Colonic mucosa (tissue), 4 donors: ENCODE measurements at places on chromosomes 3 and 15.

DNA sequence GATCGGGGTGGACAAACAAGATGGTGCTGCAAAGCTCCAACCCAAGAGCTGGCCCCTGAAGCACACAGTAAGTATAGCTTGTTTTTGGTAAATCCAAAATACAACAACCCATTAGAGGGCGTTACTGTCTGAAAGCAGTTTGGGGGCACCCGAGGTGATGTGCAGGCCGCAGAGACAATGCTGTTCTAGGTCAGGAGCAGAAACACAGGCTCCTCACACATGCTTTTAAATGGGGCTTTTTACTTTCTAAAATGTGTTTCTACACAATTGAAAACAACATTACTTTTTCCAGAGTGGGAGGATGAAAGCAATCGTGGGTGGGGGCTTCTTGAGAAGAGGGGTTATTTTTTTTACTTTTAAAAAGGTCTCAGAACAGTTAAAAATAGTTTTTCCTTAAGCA is 1029.3 kb upstream of the CFAP20DC start:
- H3K4me3 ChIP-seq = no peak overlapping the region
- H3K4me1 ChIP-seq = no peaks in the 10 kb centered on the region
- H3K27me3 ChIP-seq = no peaks in the 10 kb centered on the region
- no peak overlapping the region for H3K27ac ChIP-seq
- no peak for DNase-seq

DNA sequence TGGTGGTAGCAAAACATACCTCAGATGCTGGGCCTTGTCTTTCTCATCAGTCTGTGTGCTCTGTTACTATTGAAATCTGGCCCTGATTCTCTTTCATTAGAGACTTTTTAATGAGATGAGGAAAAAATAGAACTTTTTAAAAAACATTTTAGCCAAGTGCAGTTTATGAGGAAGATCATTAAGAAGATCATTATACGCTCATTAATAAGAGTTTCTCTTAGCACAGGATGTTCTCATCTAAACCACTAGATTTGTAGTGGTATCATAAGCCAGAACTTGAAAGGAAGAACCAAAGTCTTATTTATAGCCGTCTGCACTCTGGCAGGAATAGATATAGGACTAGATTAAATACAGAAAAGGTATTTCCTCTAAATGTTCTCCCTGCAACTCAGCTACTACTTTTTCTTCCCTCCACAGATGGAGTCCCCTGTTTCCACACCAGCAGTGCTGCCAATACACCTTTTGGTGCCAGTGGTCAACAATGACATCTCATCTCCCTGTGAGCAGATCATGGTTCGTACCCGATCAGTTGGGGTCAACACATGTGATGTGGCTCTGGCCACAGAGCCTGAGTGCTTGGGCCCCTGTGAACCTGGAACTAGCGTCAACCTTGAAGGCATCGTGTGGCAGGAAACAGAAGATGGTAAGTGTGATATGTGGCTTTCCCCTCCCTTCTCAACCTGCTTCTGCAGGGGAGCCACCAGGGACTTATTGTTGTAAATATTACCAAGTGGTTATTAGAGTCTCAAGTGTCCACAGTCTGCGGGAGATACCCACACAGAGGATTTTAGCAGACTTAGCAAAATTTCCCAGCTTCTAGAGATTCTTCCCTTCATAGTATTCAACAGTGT is 152.8 kb downstream of the RBPMS2 start:
- no peaks in the 10 kb centered on the region for H3K27me3 ChIP-seq
- no peak for DNase-seq
- H3K4me1 ChIP-seq = peaks cover 11% of the 10 kb centered on the region
- H3K36me3 ChIP-seq = no peaks in the 10 kb centered on the region

DNA sequence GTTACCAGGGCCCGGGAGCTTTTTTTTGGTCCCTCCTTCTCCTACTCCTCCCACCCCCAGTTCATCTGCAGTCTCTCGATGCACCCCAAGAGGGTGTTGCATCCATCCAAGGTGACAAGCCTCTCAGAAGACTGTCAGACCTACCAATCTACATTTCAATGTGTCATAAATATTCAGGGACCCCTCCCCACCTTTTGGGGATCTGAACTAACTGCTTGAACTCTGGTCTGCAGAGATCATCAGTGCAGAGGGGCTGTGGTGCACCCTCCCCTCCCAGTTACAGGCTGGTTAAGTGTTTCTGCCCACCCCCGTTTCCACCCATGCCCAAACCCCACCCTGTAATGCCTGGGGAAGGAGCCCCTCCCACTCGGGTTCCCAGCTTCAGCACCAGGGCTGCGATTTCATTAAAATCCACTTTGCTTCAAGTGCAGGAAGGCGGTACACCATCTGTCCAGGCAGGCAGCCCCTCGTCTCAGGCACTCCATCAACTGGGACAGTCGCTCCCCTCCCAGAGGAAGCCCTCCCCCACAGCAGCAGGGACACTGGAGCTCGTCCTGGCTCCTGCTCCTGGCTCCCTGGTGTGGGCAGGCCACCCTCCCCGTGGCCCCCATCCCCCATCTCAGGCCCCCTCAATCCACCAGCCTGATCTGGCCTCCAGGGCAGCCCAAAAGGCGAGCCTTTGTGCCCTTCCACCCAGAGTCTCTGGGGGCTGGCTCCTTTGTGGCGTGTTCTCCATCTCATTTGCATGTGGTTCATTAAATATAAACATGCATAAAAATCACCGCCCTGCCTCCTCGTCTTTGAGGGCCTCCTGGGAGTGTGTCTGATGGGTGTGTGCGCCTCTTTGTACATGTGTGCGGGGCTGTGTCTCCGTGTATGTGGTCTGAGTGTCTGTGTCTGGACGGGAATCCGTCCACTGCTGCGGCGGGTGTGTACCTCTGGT is 32.3 kb downstream of the RNU5B-1 start:
- H3K4me3 ChIP-seq = no peak overlapping the region
- no peak for DNase-seq
- no peaks in the 10 kb centered on the region for H3K27me3 ChIP-seq
- no peak overlapping the region for H3K27ac ChIP-seq
- H3K4me1 ChIP-seq = no peaks in the 10 kb centered on the region

GRCh38 chr15:73851689-73852088 is 21.7 kb upstream of the TBC1D21 start:
- no peak overlapping the region for H3K27ac ChIP-seq
- DNase-seq = peak; percentile 28
- H3K4me1 ChIP-seq = no peaks in the 10 kb centered on the region
- no peak overlapping the region for H3K4me3 ChIP-seq

- no peaks in the 10 kb centered on the region for H3K36me3 ChIP-seq
- H3K4me3 ChIP-seq = no peak overlapping the region
- no peak for DNase-seq
Observed at GRCh38 chr15:69979262-69979661, 118.5 kb downstream of the TLE3 start.

- H3K4me3 ChIP-seq = no peak overlapping the region
- H3K36me3 ChIP-seq = no peaks in the 10 kb centered on the region
Observed at GRCh38 chr15:48507416-48508065, 138.0 kb downstream of the FBN1 start.

GRCh38 chr3:155012584-155012983 is 67.5 kb upstream of the MME start:
- H3K36me3 ChIP-seq = no peaks in the 10 kb centered on the region
- DNase-seq = no peak
- no peak overlapping the region for H3K27ac ChIP-seq
- no peak overlapping the region for H3K4me3 ChIP-seq

- H3K27me3 ChIP-seq = no peaks in the 10 kb centered on the region
- H3K4me1 ChIP-seq = peaks cover 4% of the 10 kb centered on the region
- no peak for DNase-seq
- H3K27ac ChIP-seq = no peak overlapping the region
- no peak overlapping the region for H3K4me3 ChIP-seq
- no peaks in the 10 kb centered on the region for H3K36me3 ChIP-seq
Observed at GRCh38 chr15:62105266-62105665, 38.5 kb downstream of the C2CD4A start.

DNA sequence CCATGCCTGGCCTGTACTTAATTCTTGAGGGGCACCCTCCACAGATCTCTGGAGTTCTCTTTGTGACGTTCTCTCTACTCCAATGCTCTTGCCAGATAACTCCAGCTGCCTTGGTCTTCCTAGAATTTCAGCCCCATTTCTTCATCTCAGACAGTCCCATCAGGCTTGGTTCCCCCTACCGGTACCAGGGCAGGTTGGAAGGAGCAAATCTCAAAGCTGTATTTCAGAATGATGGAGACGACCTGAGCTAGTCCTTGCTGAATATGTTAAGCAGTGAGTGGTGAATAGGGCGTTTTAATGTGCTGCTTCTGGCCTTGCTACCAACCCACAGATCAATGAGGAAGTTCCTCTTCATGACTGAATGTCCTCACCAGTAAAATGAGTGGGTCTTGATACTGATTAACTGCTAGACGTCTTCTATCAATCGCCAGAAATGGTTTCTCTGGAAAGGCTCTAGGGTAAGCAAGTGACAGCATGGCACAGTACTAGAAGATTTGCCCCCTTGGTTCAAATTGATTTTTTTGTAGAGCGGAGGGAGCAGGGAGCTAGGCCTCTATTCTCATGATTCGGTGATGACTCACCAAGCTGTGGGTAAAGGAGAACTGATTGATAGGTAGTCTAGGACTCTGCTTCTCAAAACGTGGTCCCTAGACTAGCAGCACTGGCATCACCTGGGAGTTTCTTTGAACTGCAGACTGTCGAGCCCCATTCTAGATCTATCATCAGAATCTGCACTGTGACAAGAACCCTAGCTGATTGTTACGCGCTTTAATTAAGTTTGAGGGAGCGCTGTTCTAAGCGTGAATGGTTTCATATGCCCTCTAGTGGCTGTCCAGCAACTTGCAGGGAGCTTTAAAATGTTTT is 67.8 kb downstream of the UBP1 start:
- H3K4me3 ChIP-seq = no peak overlapping the region
- H3K27me3 ChIP-seq = no peaks in the 10 kb centered on the region
- H3K36me3 ChIP-seq = no peaks in the 10 kb centered on the region
- H3K4me1 ChIP-seq = no peaks in the 10 kb centered on the region
- peak; percentile 45 for DNase-seq

DNA sequence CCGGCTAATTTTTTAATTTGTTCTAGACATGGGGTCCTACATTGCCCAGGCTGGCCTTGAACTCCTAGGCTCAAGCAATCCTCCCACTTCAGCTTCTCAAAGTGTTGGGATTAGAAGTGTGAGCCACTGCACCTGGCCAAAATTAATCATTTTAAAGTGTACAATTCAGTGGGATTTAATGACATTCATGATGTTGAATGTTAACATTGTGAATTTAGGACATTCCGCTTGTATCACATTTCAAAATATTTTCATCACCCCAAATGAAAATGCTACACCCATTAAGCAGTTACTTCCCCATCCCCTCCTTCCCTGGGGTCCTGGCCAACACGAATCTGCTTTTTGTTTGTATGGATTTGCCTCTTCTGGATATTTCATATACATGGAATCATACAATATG is 62.1 kb upstream of the CGNL1 start:
- H3K36me3 ChIP-seq = no peaks in the 10 kb centered on the region
- H3K27ac ChIP-seq = no peak overlapping the region
- no peaks in the 10 kb centered on the region for H3K27me3 ChIP-seq
- DNase-seq = no peak

- no peaks in the 10 kb centered on the region for H3K36me3 ChIP-seq
- H3K4me1 ChIP-seq = no peaks in the 10 kb centered on the region
- no peak overlapping the region for H3K4me3 ChIP-seq
- H3K27me3 ChIP-seq = no peaks in the 10 kb centered on the region
Observed at GRCh38 chr15:63411866-63412265, 30.2 kb upstream of the CA12 start.

GRCh38 chr3:48407542-48408099 is 22.3 kb downstream of the PLXNB1 start:
- no peak overlapping the region for H3K27ac ChIP-seq
- H3K4me3 ChIP-seq = no peak overlapping the region
- H3K27me3 ChIP-seq = no peaks in the 10 kb centered on the region
- peaks cover 11% of the 10 kb centered on the region for H3K36me3 ChIP-seq

GRCh38 chr3:173109143-173109542 is 31.9 kb downstream of the SPATA16 start:
- no peak overlapping the region for H3K4me3 ChIP-seq
- H3K27ac ChIP-seq = no peak overlapping the region
- no peaks in the 10 kb centered on the region for H3K4me1 ChIP-seq
- no peak for DNase-seq
- no peaks in the 10 kb centered on the region for H3K36me3 ChIP-seq

DNA sequence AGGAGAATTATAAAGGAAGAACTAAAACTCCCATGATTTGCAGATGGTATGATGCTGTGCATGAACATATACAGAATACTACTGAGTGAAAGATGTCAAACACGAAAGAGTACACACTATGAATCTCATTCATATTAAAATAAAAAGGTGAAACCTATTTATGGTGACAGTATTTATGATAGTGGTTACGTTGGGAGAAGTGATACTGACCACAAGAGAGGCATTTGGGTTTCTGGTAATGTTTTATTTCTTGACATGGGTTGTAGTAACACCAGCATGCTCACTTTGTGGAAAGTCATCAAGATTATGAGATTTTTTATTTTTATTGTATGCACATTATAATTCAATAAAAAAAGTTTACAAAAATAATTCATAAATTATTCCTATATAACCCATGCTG is 324.0 kb downstream of the GAP43 start:
- no peaks in the 10 kb centered on the region for H3K27me3 ChIP-seq
- no peaks in the 10 kb centered on the region for H3K36me3 ChIP-seq
- H3K4me1 ChIP-seq = no peaks in the 10 kb centered on the region
- no peak overlapping the region for H3K4me3 ChIP-seq
- no peak overlapping the region for H3K27ac ChIP-seq

DNA sequence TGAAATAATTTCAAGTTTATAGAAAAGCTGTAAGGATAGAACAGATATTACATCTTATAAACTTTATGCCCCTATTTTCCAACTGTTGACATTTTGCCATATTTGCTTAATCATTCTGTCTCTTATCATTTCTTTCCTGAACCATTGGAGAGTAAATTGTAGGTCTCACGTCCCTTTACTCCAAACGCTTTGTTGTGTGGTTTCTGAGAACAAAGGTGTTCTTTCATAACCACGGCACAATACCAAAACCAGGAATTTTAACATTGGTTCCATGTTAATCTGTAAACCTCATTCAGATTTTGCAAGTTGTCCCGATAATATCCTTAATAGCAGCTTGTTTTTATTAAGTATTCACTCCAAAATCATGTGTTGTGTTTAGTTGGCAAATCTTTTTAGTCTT is 134.8 kb downstream of the AKAP13 start:
- DNase-seq = no peak
- no peaks in the 10 kb centered on the region for H3K27me3 ChIP-seq
- H3K36me3 ChIP-seq = no peaks in the 10 kb centered on the region
- no peak overlapping the region for H3K27ac ChIP-seq
- H3K4me1 ChIP-seq = peaks cover 8% of the 10 kb centered on the region

- H3K27ac ChIP-seq = no peak overlapping the region
- H3K36me3 ChIP-seq = no peaks in the 10 kb centered on the region
- H3K27me3 ChIP-seq = no peaks in the 10 kb centered on the region
Observed at GRCh38 chr15:29665444-29666003, 156.7 kb downstream of the TJP1 start.

GRCh38 chr3:62723914-62724217 is 151.3 kb downstream of the CADPS start:
- H3K4me1 ChIP-seq = no peaks in the 10 kb centered on the region
- no peaks in the 10 kb centered on the region for H3K27me3 ChIP-seq
- no peak overlapping the region for H3K4me3 ChIP-seq
- no peak for DNase-seq
- H3K36me3 ChIP-seq = no peaks in the 10 kb centered on the region
- no peak overlapping the region for H3K27ac ChIP-seq
